ENCODE measurements at places on chromosomes 2 and 18. TPM values are rescaled to one million over a fixed set of nuclear protein-coding genes. Genes with fewer than 3 reads are reported as not detected.

Gene FNDC4
- 17.3 TPM for total RNA-seq

Gene NEB
- 1.3 TPM for total RNA-seq

Gene LOXL3
- 0.72 TPM for total RNA-seq

Gene SCN3A
- total RNA-seq, result not detected

Gene PROC
- not detected for total RNA-seq

Gene EHD3
- 5.2 TPM for total RNA-seq

Gene ZNF521
- total RNA-seq, result 181 TPM

Gene SATB2
- 1.3 TPM for total RNA-seq

Gene FAM117B
- 4.4 TPM for total RNA-seq

Gene MAP3K19
- total RNA-seq, result not detected

Gene DARS1
- total RNA-seq, result 113 TPM

Gene CREG2
- total RNA-seq, result 0.57 TPM

All from thoracic aorta endothelial cell (primary cell).